Stimulated activated CD8-positive, alpha-beta memory T cell treated with anti-CD3 and anti-CD28 coated beads, Interleukin-15, amount 100 ng/mL, for 24 hours (primary cell): ENCODE measurements at places on chromosomes 11 and 22.

- DNase-seq = no peak
Measured at GRCh38 chr11:132771746-132772145, 760.6 kb downstream of the OPCML start.

GRCh38 chr11:73326929-73327811 is 19.1 kb downstream of the ARHGEF17 start:
- DNase-seq = no peak

- no peak for DNase-seq
Measured at GRCh38 chr11:45530776-45531175, 134.6 kb downstream of the CHST1 start.

- DNase-seq = no peak
Measured at GRCh38 chr22:44363980-44364750, 51.4 kb upstream of the SHISAL1 start.

DNA sequence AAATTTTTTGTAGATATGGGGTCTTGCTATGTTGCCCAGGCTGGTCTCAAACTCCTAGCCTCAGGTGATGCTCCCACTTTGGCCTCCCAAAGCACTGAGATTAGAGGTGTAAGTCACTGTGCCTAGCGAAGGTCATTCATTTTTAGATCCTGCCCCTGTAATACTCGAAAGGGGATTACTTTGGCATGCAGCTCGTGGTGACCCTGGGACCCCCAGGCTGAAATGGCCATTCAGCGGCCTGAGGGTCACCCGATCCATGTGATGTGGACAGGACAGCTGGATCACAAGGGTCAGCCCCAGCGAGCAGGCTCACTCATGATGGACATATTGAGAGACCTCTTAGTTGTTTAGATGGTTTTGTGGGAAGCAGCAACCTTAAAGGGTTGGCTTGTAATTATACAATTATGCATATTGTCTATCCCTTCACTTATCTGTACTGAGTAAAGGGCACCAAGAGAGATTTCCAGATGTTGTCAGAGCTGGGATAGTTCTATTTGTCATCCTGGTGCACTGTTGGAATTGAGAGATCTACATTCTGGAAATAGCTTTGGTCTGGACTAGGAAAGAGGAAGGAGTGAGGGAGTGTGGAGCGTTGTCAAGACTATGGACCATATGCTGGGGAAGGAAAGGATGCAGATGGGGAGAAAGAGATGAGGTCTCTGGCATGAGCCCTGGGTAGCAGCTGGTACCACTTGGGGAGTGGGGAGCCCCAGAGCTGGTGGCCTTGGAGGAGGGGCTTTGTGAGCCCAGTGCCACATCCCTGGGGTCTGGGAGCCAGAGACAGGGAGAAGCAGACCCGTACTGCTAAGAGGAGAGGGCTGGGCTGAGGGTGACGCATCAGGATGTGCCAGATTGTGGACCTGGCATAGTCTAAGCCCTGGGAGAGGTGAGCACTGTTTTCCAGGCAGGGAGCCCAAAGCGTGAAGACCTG is 15.5 kb downstream of the RHBDD3 start:
- DNase-seq = no peak

DNA sequence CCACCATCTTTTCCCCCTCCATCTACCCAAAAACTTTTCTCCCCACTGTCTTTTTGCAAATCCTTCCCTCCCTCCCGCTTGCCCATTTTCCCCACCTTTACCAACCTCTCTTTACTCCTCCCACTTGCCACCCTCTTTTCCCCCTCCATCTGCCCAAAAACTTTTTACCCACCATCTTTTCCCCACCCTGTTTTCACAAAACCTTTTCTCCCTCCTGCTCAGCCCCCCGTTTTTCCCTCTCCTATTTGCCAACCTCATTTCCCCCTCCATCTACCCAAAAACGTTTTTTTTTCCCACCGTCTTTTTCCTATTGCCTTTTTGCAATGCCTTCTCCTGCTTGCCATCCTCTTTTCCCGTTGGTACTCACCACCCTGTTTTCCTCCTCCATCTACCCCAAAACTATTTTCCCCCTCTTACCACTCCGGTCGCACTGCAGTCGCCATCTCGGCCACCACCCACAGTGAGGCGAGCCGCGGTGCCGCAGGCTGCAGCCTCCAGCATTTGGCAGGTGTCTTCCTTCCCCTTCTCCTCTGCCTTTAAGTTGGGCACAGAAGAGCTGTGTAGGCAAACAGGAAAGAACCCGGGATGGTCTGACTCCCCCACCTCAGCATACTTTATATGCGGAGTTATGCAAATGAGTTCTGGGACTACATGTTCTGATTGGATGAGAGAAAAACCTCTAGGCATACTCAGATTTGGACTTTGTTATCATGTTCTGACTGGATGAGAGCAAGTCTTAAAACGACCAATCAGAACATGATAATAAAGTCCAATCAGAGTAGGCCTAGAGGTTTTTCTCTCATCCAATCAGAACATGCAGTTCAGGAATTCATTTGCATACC is 121.2 kb upstream of the VPREB1 start:
- DNase-seq = no peak

DNA sequence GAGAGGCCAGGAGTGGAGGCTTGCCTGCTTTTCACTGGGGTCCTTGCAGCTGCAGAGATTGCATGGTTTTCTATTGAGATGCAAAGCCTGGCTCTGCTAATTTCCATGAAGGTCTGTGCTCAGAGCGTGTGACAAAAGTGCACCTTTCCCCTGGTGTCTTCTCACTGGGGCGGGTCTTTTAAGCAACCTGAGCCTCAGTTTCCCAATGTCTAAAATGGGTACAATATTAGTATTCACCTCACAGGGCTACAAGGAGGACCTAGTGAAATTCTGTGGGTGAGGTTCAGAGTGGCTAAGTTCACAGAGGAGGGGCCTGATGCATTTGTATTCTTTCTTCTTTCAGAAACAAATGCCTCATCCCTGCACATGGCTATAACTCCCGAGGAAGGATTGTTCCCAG is 20.3 kb downstream of the PPM1F start:
- no peak for DNase-seq

- no peak for DNase-seq
Measured at GRCh38 chr11:44711787-44712608, 14.8 kb upstream of the TSPAN18 start.

- DNase-seq = no peak
Measured at GRCh38 chr11:108500721-108501120, 2.5 kb upstream of the POGLUT3 start.

GRCh38 chr11:130168105-130168504 is 8.5 kb downstream of the ST14 start:
- no peak for DNase-seq

GRCh38 chr11:72947229-72947628 is 133.0 kb downstream of the ATG16L2 start:
- DNase-seq = no peak

- DNase-seq = no peak
Measured at GRCh38 chr11:1228101-1228821, 5.4 kb downstream of the MUC5B start.

- DNase-seq = no peak
Measured at GRCh38 chr11:129021295-129021694, 78.6 kb upstream of the TP53AIP1 start.

DNA sequence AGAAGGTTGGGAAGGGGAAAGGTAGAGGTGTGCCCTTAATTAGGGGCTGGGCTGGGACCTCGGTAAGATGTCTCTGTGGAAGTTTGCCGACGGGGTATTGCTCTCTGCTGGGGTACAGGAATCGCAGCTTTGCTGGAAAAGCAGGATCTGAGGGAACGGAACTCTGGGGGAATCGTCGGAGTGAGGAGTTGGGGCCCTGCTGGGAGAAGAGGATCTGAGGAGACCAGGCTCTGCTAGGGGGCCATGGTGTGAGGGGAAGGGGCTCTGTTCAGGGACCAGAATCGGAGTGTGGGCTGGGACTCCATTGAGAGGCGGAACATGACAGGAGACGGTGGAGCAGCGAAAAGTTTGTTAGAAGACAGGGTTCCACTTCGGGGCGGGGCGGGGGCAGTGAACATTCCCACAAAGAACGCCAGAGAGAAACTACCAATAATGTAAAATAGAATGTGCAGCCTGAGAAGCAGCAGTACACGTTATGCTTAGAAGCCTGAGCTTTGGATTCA is 456 bp downstream of the AAMDC start:
- DNase-seq = no peak

DNA sequence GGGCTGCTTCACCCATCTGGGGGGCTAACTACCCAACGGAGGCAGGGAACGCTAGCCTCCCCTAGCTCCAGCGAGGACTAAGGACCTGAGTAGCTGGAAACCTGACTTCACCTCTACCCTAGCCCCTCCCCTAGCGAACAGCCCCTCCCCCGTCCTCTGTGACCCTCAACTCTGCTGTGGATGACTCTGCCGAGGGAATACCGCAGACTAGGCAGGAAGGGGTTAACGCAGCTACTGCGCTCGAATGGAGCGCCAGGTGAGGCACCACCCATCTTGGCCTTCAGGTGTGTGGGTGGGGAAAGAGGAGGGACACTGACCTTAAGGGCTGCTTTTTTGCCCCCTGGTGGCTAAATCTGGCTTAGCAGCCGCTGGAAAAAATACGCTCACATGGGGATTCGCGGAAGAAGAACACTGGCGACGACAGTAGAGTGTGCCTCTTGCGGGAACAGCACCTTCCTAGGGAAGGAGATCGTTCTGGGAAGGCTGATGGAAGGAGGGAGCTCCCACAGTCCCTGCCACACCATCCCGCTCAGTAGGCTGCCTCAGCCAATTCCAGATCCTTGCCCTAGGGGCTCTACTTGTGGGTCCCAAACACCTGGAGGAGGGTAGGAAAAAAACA is 4.5 kb upstream of the BCL9L start:
- peak; percentile 75 for DNase-seq

DNA sequence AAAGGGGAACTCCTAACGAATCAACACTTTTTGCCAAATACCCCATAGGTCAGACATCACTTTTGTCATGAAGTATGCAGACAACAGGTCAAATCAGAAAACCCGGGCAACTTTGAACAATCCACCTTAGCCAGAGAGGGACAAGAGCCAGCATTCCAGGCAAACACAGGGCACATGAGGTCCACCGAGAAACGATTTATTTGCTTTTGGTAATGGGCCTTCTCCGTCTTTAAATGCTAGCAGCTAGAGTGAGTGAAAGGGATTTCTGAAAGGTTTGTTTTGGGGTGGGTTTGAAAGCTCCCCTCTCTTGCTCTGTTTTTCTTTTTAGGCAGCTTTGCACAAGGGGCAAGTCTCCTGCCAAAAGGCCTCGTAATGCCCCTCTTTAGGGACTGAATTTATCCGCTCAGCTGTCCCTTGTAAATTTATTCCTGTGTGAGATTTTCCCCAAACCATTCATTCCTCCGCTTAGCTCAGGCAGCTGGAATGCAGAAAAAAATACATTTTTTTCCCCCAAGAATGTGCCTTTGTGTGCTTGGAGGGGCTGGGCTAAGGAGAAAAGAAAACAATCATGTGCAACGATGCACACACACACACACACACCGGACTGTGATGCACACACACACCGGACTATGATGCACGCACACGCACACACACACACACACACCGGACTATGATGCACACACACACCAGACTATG is 196.9 kb downstream of the SNX19 start:
- DNase-seq = no peak

GRCh38 chr11:120248551-120249278 is 8.8 kb downstream of the POU2F3 start:
- DNase-seq = no peak

DNA sequence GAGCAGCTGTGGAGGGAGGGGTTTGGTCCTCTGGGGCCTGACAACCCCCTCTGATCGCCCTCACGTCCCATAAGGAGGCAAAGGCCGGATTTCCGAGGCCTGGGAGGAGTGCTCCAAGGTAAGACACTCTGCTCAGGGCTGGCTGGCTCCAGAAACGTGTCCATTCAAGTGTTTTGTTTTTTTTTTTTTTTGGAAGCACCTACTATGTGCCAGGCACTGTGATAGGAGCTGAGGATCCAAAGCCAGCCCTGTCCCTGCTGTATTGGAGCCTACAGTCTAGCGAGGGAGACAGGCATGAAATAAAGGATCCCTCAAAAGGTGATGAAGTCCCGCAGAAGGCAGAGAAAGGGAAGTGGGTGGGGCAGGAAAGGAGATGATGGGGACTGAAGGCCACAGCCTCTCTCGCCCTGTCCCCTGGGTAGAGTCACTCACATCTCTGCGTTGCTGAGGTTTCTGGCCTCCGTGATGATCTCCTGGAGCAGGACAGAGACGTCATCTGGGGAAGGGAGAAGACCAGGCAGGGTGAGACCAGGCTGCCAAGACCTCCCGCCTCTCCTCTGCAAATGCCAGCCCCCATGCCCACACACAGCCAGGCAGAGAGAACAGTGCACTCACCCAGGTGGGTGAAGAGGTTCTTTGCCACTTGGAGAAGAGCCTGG is 89.2 kb downstream of the PDE2A start:
- no peak for DNase-seq

GRCh38 chr22:28989484-28989883 is 72.1 kb downstream of the C22orf31 start:
- no peak for DNase-seq

GRCh38 chr11:111846636-111847035 is 24.7 kb downstream of the ALG9 start:
- DNase-seq = no peak

DNA sequence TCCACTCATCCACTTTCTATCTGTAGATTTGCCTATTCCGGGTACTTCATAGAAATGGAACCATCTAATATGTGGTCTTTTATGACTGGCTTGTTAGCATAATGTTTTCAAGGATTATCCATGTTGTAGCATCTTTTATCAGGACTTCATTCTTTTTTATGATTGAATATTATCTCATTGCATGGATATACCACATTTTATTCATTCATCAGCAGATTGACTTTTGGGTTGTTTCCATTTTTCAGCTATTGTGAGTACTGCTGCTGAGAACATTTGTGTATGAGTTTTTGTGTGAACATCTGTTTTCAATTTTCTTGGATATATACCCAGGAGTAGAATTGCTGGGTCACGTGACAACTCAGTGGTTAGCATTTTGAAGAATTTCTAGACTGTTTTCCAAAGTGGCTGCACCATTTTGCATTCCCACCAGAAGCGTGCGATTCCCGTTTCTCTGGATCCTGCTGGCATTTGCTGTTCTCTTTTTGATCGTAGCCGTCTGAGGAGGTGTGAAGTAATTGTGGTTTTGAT is 8.9 kb downstream of the DERL3 start:
- DNase-seq = no peak

- DNase-seq = no peak
Measured at GRCh38 chr22:23859201-23859600, 1.5 kb downstream of the SLC2A11 start.

- DNase-seq = no peak
Measured at GRCh38 chr11:35761899-35762298, 99.3 kb downstream of the TRIM44 start.

DNA sequence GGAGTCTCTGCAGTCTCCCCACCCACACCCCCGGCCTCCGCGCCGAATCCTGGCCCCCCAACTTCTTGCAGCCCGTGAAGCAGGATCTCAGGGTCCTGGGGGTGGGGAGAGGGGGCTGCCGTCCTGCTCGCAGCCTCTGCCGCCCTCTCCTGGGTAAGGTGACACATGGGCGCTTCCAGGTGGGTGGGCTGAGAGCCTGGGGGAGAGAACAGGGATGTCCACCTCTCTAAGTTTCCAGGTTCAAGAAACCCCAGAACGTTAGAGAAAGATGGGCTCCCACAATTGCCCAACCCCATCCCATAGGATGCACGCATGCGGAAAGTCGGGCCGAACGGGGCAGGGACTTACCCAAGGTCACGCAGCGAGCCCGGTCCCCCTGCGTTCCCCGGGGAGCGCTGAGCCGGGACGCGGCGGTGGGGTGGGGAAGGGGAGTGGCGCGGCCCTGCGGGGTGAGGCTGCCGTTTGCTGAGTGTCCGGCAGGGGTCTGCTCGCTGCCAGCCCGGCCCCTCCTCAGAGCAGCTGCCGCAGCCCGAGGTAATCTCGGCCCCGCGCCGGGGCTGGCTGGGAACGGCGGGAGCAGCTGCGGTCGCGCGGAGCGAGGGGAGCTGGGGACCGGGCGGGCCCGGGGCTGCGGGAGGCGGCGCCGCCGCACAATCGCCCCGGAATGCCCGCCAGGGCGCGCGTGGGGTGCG is 705 bp upstream of the CAPN1 start:
- no peak for DNase-seq
